Esophagus muscularis mucosa (tissue), 4 donors: ENCODE measurements at places on chromosomes 3 and 15. TPM values are rescaled to one million over a fixed set of nuclear protein-coding genes. Genes with fewer than 3 reads are reported as not detected.

FBXO40 gene
- not detected for total RNA-seq

LDHAL6B gene
- not detected for total RNA-seq

GRCh38 chr3:161217496-161217895 is 3.6 kb upstream of the NMD3 start:
- no peaks in the 10 kb centered on the region for H3K36me3 ChIP-seq
- H3K27me3 ChIP-seq = no peaks in the 10 kb centered on the region
- no peak for DNase-seq
- no peak overlapping the region for H3K27ac ChIP-seq

DNA sequence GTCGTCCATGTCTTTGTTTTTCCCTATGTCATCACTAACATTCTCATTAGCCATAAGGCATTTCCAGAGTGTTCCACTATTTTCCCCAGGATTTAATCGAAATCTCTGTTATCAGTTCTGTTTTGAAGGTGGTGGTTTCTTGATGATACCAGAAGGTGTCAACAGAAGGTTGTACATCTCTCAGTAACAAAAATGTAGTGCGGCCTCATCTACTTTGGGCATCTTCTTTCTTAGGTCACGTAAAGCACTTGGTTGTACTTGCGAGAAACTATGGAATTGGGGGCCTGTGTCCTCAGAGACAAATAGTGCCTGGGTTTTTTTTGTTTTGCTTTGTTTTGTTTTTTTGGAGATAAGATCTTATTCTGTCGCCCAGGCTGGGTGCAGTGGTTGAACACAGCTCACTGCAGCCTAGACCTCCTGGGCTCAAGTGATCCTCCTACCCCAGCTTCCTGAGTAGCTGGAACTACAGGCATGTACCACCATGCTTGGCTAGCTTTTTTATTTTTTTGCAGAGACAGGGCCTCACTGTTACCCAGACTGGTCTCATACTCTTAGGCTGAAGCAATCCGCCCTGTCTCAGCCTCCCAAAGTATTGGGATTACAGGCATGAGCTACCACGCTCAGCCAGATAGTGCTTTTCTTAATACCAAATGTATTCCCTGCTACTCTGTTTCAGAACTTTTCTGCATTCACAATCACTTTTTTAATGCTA is 61.2 kb upstream of the FURIN start:
- no peaks in the 10 kb centered on the region for H3K4me1 ChIP-seq
- H3K27ac ChIP-seq = no peak overlapping the region
- no peaks in the 10 kb centered on the region for H3K27me3 ChIP-seq
- DNase-seq = no peak

P2RY14 gene
- 12.0 TPM for total RNA-seq

- H3K36me3 ChIP-seq = no peaks in the 10 kb centered on the region
- no peak overlapping the region for H3K4me3 ChIP-seq
- H3K27ac ChIP-seq = no peak overlapping the region
- H3K4me1 ChIP-seq = no peaks in the 10 kb centered on the region
- DNase-seq = peak; percentile 24
Measured at GRCh38 chr3:71601811-71602210, 18.3 kb upstream of the FOXP1 start.

DNA sequence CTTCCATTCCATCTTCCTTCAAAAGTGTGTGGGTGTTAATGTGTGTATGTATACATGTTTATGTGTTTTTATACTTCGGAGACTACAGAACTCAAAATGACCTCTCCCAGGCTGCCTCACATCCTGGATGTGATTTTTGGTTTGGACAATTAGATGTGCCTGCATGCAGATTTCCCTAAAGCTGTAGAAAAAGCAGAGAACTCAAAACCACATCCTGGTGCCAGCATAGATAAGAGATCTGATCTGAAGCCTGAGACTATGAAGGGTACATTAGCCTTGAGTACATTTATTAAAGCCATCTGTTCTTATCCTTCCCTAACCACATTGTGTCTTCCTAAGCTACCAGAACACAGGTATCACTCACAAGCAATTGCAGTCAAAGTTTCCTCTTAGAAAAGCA is 319.4 kb upstream of the RASGRP1 start:
- no peaks in the 10 kb centered on the region for H3K36me3 ChIP-seq
- H3K27ac ChIP-seq = no peak overlapping the region
- H3K4me3 ChIP-seq = no peak overlapping the region
- no peaks in the 10 kb centered on the region for H3K27me3 ChIP-seq
- peaks cover 64% of the 10 kb centered on the region for H3K4me1 ChIP-seq

DNA sequence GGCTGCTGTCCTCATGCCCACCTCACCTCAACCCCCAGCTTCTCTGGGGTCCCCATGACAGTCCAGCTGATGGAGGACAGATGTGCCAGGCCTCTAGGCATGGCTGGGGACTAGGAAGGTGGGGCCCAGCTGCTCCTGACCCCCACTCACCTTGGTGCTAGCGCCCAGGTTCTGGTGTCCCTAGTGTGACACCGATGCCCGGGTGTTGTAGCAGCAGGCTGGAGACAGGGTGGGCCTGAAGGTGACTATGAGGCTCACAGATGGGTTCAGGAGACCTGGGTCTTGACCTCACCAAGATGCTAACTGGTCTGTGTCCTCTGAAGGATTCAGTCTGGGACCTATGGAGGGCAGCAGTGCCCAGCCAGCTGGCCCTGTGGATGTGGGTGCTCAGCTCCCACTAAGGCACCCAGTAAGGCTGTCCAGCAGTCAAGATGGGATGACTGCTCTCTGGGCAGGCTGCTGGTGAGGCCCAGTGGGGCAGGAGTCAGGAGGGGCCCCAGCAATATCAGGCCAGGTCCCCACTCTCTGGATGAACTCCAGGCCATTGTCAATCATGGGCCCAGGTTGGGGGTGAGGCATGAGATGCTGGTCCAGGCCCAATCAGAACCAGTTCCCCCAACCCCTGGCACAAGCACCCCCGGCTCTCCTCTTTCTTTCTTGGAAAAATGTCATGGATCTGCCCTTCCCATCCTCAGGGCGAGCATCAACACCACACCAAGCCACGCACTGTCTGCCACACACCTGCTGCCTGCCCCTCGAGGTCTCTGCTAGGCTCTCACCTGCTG is 33.0 kb downstream of the ALDH1L1 start:
- H3K27me3 ChIP-seq = no peaks in the 10 kb centered on the region
- no peaks in the 10 kb centered on the region for H3K4me1 ChIP-seq
- peak; percentile 91 for DNase-seq
- peaks cover 5% of the 10 kb centered on the region for H3K36me3 ChIP-seq

- no peak overlapping the region for H3K4me3 ChIP-seq
- no peaks in the 10 kb centered on the region for H3K36me3 ChIP-seq
- no peak overlapping the region for H3K27ac ChIP-seq
- H3K4me1 ChIP-seq = no peaks in the 10 kb centered on the region
Measured at GRCh38 chr3:114108137-114108536, 51.6 kb downstream of the QTRT2 start.

MUC20 gene
- total RNA-seq = 10.0 TPM

VEPH1 gene
- total RNA-seq = not detected

- H3K27ac ChIP-seq = no peak overlapping the region
- DNase-seq = peak; percentile 10
- no peaks in the 10 kb centered on the region for H3K36me3 ChIP-seq
- H3K4me3 ChIP-seq = no peak overlapping the region
- no peaks in the 10 kb centered on the region for H3K4me1 ChIP-seq
Measured at GRCh38 chr3:66671291-66671690, 170.5 kb upstream of the LRIG1 start.

- H3K4me1 ChIP-seq = peaks cover 47% of the 10 kb centered on the region
- H3K27ac ChIP-seq = peak overlapping the region; percentile 87
- peak overlapping the region; percentile 70 for H3K4me3 ChIP-seq
- DNase-seq = no peak
- no peaks in the 10 kb centered on the region for H3K27me3 ChIP-seq
- peaks cover under 1% of the 10 kb centered on the region for H3K36me3 ChIP-seq
Measured at GRCh38 chr3:153163756-153164550, 1.9 kb downstream of the RAP2B start.

SERPINI2 gene
- total RNA-seq = 1.2 TPM

DNA sequence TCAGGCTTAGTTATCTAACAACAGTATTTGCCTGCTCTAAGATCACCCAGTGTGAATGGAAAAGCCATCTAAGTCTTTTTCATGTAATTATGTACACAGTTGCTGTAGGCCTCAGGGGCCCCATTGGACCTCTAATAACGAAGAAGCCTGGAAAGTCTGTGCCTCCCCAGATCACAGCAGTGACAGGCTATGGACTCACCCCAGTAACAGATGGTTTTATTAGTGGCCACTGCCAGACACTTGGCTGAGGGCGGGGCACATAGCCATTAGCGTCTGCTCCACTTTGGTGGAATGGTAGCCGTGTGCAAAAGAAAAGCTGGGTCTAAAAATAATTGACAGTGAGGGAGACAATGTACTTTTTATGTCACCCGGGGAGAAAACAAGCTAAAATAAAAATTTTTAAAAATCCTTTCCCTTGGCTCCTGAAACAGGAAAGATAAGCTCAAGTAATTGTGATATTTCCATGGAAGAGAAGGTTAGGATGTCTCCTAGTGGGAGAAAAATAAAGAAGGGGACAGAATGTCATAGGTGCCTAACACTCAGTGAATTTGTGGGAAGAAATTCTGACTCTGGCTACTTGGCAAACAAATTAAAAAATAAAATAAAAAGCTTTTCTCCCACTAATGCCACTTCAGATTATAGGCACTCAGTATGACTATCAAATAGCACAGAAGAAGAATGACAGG is 44.3 kb upstream of the ZNF385D start:
- H3K27me3 ChIP-seq = no peaks in the 10 kb centered on the region
- peak overlapping the region; percentile 1 for H3K27ac ChIP-seq
- H3K4me1 ChIP-seq = peaks cover 7% of the 10 kb centered on the region
- H3K36me3 ChIP-seq = no peaks in the 10 kb centered on the region
- no peak overlapping the region for H3K4me3 ChIP-seq

DNA sequence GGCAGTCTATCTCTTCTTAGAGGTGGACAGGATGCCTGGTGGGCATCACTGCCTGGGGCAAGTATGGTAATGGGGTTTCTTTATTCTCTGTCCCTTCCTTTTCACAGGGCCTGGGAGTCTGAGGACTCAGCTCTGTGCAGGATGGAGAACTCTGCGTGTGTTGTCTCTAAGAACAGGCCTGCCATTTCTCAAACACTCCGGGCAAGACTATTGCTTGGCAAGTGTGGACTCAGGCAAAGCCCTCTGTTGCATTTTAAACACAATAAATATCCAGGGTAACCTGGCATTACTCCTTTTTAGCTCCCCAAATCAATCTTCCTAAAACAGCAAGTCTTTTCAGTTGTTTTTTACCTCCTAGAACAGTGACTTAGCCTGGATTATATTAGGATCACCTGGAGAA is 185.1 kb upstream of the ROPN1 start:
- H3K36me3 ChIP-seq = no peaks in the 10 kb centered on the region
- no peak overlapping the region for H3K27ac ChIP-seq
- no peaks in the 10 kb centered on the region for H3K4me1 ChIP-seq
- DNase-seq = no peak

GRCh38 chr15:67004142-67004541 is 61.3 kb upstream of the SMAD3 start:
- H3K4me1 ChIP-seq = no peaks in the 10 kb centered on the region
- H3K27me3 ChIP-seq = no peaks in the 10 kb centered on the region
- no peak overlapping the region for H3K4me3 ChIP-seq
- H3K36me3 ChIP-seq = no peaks in the 10 kb centered on the region
- peak; percentile 24 for DNase-seq

TNK2 gene
- total RNA-seq = 24.7 TPM

DNA sequence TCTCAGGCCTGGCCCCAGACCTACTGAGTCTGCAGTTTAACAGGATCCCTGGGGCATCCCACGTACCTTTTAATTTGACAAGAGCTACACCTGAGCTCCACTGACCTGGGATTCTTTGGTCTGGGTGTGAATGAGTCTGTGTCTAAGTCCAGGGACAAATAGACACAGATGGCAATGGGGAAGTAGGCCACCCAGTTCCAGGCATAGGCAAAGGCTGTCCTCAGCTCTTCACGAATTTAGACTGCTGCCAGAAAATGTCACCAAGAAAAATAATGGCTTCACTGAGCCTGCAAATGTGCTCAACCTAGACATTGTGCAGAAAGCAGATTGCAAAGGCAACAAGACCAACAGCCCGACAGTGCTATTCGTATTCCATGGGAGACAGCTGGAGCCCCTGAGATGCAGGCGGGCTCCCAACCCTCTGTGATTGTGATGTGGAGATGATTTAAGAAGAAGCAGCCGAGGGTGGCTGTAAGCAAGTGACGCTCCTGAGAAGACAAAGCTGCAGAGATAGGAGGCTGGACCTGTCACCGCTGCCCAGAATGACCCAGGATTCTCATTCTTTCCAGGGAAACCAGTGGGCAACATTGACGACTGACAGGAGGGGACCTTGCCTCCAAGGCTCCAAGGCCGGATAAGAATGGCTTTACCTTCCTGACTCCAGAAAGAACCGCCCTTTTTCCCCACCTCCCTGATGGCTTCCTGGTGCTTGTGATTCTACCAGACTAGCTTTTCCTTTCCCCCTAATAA is 39.8 kb upstream of the IREB2 start:
- H3K4me3 ChIP-seq = no peak overlapping the region
- no peak for DNase-seq
- no peak overlapping the region for H3K27ac ChIP-seq
- peaks cover 10% of the 10 kb centered on the region for H3K4me1 ChIP-seq
- H3K36me3 ChIP-seq = no peaks in the 10 kb centered on the region

DNA sequence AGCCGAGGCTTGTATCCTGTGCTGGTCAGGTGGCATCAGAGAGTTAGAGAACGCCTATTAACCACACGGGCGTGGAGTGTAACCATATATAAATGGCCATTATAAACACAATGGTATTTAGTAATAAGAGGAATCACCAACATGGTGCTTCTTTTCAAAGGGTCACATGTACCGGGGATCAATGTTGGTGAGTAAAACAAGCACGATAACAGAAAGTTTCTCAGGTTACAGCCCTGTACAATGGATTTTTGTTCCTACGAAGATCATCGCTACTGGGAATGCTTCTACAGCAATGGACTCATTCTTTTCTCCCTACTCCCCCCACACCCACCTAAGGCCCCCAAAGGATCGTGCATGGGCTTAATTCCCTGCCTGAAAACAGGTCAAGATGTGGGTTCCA is 42.5 kb downstream of the MEIS2 start:
- DNase-seq = no peak
- no peaks in the 10 kb centered on the region for H3K27me3 ChIP-seq
- H3K4me1 ChIP-seq = peaks cover 47% of the 10 kb centered on the region
- no peak overlapping the region for H3K4me3 ChIP-seq

DNA sequence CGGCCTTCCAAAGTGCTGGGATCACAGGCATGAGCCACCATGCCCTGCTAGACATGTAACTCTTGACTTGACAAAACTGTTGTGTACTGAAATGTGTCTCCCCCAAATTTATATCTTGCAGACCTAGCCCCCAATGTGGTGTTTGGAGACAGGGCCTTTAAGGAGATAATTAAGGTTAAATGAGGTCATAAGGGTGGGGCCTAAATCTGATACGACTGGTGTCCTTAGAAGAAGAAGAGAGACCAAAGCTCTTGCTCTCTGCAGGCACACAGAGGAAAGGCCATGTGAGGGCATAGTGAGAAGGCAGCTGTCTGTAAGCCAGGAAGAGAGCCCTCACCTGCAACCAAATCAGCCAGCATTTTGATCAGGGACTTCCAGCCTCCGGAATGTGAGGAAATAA is 361.3 kb downstream of the SV2B start:
- DNase-seq = no peak
- no peaks in the 10 kb centered on the region for H3K27me3 ChIP-seq
- no peak overlapping the region for H3K27ac ChIP-seq
- H3K36me3 ChIP-seq = no peaks in the 10 kb centered on the region

RPL22L1 gene
- 17.2 TPM for total RNA-seq
